Fibroblast of lung (primary cell): ENCODE measurements at places on chromosomes 7 and 10.

DNA sequence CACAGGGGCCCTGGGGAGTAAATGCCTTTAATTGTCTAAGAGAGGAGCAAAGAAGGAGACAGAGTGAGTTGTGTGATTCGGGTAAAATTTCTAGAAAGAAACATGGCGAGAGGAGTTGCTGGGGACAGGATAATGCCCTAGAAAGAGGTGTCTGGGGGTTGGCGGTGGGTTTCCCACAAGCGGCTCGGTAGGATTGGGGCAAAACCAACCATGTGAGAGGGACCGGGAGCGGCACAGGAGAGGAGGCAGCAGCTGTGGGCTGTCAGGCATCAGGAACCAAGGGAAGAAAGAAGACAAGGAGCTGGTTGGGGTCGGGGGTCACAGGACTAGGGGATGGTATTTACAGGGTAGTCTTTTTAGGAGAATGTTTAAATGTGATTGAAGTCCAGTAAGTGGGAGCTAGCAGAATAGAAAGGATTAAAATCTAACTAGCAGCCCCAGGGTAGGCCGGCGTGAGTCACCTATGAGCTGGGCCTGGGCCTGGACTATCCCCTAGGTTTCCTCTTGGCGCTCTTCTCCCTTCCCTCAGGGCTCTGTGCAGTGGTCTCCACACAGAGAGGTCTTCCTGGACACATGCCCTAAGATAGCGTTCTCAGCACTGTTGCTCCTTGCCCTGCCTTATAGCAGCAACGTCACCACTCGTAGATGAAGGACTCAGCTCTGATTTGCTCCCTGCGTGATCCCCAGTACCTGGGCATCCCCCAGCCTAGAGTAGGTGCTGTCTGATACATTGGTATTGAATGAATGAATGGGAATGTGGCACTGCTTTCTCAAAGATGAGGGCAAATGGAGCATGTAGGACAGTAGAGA, 32.6 kb downstream of the IKZF1 start:
- DNase-seq: no peak

GRCh38 chr7:130207642-130208041, at the start of gene SSMEM1:
Gene SSMEM1 (plus strand): TSS chr7:130207860. CDS start chr7:130207911, 51 bp downstream.
- peak; percentile 72 for DNase-seq

DNA sequence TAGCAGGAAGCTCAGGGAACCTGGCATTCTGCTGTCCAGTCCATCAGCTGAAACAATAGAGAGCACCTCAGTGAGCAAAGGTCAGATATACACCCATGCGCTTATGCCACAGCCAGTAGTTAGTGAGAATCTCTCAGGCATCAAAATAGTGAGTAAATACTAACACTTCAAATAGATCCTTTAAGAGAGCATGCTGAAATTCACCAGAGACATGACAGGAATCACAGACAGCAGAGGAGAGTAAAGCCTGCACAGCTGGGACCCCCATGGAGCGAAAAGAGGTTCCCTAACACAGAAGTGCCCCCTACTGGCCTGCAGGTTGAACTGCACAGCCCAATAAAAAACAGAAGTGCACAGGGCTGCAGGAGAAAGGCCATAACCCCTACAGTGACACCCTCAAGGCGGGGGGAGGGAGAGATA, 57.6 kb upstream of the ANTXRL start:
- DNase-seq: no peak

DNA sequence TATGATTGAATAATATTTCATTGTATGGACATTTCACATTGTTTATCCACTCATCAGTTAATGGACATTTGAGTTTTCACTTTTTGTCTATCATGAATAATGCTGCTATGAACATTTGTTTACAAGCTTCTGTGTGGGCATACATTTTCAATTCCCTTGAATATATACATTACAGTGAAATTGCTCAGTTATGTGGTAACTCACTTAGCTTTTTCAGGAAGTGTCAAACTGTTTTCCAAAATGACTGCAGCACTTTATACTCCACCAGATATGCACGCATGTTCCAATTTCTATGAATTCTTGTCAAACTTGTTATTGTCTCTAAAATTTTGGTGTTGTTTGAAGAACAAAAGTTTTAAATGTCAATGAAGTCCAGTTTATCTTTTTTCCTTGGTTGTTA, 401.2 kb downstream of the THSD7A start:
- DNase-seq: no peak
